ENCODE measurements at places on chromosomes 5 and 9.

GRCh38 chr5:102554728-102555127 is 55.9 kb upstream of the SLCO6A1 start:
- no peak for DNase-seq

GRCh38 chr9:123807251-123807650 is 122.7 kb downstream of the DENND1A start:
- no peak for DNase-seq

GRCh38 chr5:79699763-79700400 is 10.2 kb downstream of the CMYA5 start:
- no peak for DNase-seq

DNA sequence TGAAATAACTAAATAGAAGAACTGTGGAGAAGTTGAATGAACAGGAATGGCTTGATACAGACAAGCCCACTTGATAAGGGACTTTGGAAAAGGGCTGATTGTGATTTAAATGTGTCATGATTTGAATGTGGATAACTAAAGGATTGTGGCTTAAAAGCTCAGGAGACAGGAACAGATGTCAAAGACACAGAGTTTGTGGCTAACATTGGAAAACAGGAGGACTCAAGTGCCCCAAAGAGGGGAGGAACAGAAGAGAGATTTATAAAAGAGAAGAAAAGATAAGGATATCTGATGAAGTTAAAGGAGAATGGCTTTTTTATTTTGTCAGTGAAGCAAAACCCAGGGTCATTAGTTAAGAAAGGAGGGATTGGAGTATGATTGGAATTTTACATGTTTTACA is 124.2 kb upstream of the TRPM3 start:
- DNase-seq = no peak

- DNase-seq = no peak
Measured at GRCh38 chr9:97966493-97966892, 16.6 kb upstream of the ANP32B start.

GRCh38 chr5:142087920-142088679 is 20.5 kb upstream of the NDFIP1 start:
- no peak for DNase-seq

DNA sequence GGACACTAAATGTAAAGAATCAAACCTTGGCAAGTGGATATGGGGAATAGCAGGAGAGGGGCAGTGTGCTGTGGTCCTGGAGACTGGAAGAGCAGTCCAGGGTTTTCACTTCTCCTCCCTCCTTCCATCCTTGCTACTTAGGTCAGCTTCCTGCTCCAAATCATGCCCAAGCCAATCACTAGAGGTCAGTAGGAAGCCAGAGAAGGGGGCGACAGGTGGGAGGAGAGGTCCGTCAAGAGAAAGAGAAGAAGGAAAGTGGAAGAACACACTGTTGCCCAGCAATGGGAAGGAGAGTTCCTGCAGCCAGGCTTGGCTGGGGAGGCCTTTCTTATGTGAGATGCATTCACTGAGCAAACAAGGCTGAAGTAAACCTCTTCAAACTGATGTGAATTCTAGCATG is 289.6 kb downstream of the DTWD2 start:
- DNase-seq = no peak

- DNase-seq = no peak
Measured at GRCh38 chr9:14306672-14307660, 7.0 kb downstream of the NFIB start.

DNA sequence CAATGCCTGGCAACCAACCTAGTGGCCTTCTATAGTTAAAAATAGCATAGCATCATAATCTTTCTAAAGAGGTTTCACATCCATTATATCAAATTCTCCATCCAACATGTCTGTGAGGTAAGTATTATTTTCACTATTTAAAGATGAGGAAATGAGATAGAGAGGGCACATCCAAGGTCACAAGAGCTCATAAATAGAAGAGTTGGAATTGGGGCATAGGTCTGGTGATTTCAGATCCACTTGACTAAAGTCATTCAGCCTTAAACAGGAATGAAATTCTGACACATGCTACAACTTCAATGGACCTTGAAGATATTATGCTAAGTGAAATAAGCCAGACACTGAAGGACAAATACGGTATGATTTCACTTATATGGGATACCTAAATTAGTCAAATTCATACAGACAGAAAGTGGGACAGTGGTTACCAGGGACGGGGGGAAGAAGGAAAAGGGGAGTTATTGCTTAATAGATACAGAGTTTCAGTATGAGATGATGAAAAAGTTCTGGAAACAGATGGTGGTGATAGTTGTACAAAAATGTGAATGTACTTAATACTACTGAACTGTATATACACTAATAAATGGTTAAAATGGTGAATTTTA is 259.6 kb upstream of the NR4A3 start:
- DNase-seq = no peak

DNA sequence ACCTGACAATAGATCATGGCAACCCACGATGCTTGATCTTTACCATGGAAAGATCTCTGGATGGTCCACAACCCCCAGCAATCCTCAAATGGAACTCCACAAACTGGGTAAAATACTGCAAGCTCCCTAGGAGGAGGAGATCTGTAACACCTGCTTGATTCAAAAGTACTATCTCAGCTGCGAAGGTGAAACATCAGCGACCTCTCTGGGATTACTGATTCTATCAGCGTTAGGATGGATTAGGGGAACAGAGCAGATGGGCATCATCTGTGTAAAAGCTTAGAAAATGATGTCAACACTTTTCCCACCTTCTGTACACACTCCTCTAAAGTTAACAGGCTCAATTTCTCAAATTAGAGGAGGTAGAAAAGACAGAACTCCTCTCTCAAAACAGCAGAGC is 31.5 kb upstream of the TRPC7 start:
- DNase-seq = no peak

GRCh38 chr9:70816891-70817290 is 304.5 kb downstream of the TRPM3 start:
- no peak for DNase-seq

- DNase-seq = no peak
Measured at GRCh38 chr5:168646335-168646734, 67.2 kb upstream of the PANK3 start.

- peak; percentile 54 for DNase-seq
Measured at GRCh38 chr5:16549491-16550206, 67.1 kb downstream of the RETREG1 start.

DNA sequence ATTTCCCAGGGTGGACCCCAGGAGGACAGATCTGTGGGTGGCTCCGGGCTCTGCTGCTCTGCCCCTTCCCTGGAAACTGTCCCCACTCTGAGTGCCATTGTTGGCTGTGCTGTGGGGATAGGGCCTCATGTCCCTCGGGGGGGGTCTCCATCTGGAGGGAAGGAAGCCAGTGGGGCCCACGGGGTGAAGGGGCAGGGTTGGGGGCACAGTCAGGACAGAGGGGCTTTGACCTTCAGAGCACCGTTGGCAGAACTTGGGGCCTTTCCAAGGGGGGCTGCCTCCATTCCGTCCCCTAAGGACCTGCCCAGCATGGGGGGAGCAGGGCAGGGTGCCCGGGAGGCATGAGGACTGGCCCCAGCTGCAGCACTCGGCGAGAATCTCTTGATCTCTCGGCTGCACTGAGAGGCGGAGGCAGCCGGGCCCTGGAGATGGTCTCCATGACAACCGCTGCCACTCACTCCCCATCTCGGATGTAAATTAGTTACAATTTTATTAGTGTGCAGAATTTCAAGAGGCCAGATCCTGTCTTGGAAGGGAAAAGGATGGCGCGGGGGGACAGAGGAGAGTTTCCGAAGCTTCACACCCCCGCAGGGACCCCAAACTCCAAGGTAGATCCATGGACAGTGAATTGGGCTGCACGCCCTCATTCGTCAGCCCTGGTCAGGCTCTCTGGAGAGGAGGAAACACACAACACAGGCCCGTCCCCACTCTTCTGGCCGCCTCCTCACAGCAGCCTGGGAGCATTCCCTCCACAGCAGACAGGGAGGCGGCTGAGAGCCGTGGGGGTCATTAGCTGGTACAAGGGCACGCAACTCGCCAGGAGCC is 216.2 kb upstream of the IER5L start:
- no peak for DNase-seq

DNA sequence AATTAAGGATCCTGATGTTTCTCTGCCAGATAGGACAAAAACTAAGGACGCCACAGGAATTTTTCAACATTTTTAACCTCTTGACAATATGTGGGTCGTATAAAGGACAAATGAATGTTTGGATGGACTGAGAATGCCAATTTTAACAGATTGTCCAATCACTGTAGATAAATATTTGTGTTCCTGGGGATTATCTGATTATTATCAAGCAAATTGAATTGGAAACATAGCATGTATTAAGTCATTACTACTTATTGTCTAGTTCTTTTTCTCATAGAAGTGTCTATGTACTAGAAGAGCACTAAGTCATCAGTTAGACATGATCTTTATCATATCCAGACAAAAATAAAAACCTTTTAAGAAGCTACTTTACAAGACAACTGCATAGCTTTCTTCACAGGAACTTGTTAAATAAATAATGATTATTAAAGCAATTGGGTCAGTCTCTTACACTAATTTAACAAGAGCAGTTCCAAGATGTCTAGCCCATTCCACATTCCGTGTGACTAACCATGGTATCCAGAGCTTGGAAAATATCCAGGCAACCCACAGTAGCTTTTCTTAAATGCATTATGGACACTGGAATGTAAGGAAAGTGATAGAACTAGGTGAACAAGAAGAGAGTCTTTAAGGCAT is 127.5 kb upstream of the CDKN2B start:
- peak; percentile 85 for DNase-seq

GRCh38 chr5:82106207-82106606 is 134.4 kb downstream of the ATG10 start:
- DNase-seq = no peak

DNA sequence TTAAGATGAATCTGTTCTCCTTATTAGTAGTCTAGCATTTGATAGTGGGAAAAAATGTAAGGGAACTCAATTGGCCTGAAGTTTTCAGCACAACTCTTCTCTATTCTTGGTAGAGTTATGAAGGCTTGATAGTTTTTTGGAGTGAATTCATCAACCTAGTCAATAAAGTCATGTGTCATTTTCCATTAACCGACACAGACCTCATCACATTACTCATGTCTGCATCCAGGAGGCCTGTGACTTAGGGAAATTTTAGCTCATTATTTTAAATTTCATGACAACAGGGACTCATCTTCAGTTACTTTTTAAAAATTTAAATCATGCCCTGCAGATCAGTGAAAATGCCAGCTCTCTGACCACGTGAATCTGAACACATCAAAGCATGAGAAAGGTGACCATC is 63.3 kb downstream of the ADAMTS16 start:
- no peak for DNase-seq

- peak; percentile 64 for DNase-seq
Measured at GRCh38 chr5:68529581-68529980, 314.0 kb downstream of the PIK3R1 start.

DNA sequence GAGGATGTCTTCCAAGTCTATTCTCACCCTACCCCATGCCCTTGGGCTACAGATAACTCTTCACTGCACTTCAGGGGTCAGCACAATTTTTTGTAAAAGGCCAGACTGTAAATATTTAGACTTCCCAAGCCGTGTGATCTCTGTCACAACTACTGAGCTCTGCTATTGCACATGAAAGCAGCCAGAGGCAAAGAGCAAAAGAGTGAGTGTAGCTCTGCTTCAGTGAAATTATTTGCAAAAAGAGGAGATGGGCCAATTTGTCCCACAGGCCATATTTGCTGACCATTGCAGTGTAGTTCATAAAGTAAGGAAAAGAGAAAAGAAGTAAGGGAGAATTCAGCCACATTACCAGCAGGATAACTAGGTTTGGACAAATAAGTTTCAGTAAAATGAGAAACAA is 7.0 kb upstream of the MOCS2 start:
- DNase-seq = no peak

DNA sequence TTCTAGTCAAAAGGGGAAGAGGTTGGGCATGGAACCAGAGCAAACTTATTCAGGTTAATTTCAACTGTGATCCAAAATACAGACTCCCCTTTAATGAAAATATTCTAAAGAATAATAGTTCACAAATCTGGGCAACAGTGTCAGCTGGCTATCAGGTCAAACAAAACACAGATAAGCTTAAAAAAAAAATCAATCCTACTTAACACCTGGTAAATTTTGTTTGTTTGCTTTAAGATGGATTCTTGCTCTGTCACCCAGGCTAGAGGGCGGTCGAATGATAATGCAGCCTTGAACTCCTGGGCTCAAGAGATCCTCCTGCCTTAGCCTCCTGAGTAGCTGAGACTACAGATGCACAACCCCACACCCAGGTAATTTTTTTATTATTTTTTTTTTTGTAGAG is 89.0 kb downstream of the UBAP2 start:
- DNase-seq = no peak

DNA sequence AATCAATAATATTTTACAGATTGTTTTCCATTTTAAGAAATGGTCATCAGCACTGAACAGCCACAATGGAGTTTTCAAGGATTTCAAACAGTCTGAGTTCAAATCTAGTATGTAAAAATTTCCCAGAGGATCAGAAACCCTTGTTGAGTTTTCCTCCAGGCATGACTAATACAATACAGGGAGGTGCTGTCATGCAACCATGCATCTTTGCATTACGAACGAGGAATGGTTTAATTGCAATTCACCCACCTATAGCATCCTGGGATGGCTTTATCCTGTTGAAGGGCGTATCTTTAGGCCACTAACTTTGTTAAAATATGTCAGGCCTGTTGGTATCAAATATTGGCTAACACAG is 196.4 kb downstream of the EFNA5 start:
- DNase-seq = no peak

GRCh38 chr5:72364171-72364570 is 44.0 kb downstream of the PTCD2 start:
- no peak for DNase-seq

DNA sequence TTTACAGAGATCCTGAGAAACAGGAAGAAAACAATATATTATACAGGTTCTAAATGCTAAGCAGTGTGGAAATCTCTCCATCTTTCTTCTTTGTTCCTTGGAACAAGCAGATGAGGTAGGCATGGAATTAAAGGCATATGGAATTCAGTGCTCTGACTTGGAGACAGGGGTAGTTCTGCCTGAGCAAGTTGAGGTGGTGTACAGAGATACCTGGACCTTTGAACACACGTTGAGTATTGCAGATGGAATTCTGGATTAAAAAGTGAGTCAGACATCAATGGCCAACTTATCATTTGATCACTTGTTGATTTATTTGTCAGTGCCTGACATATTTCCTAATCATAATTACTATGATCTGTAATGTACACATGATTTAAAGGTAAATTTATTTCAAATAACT is 293.9 kb upstream of the IRX4 start:
- no peak for DNase-seq

DNA sequence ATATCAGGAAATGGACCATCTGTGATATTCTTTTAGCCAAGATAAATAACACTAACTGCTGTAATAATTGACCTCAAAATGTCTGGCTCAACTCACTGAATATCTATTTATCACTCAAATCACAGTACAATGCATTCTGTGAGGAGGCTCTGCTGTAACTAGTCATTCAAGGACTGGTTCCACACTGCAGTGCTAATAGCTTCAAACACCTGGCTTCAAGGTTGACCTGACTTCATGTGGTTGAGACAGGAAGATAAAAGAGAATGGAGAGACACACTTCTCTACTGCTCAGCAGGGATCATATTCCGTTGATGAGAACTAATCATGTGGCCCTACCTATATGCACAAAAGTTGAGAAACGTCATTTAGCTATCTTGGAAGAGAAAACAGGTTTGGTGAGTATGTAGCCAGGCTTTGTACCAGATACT is 3.4 kb upstream of the RHOBTB3 start:
- DNase-seq = no peak
